ENCODE measurements at places on chromosomes 6 and 20. TPM values are rescaled to one million over a fixed set of nuclear protein-coding genes. Genes with fewer than 3 reads are reported as not detected.

DNA sequence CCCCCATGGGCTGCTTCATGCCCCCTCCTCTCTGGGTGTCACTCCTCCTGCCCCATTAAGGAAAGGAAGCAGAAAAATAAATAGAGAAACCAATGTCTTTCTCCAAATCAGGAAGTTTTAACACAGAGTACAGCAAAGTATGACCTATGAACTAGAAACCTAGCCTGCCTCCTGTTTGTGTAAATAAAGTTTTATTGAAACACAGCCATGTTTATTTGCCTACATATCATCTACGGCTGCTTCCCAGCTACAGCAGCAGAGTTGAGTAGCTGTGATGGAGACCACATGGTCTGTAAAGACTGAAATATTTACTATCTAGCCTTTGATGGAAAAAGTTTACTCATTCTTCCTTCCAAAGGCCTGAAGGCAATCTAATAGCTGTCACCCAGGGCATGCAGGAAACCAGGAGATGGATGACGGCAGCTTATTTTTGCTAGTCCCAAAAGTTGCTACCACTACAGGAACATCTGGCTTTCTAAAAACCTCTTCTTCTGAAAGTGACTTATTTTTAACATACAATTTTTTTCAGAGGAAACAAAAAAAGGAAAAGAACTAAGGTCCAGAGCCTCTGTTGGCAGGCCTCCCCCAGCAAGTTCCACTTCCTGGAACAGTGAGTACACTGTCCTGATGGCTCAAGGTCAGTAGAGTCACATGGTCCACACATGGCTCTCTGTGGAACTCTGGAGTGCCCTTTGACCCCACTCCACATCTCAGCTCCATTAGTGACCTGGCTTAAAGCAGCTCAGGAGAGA, 287.8 kb downstream of the PTPRT start:
- DNase-seq: peak; percentile 43

DNA sequence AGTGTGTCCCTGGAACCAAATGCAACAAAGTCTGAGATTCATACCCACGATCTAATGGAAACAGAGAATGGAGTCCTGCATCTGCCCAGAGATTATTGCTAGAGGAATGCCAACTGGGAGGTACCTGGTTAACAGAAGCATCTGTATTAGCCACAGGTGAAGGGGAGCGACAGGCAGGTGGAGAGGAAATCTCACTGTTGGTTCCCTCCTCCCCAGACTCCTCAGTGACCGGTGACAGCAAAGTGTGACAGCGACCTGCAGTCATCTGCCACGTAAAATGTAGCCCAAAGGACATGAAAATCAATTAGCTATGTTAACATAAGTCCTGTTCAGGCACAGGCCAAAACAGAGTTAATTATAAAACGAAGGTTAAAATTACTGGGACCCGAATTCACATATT, 336.6 kb downstream of the SYNE1 start:
- no peak for DNase-seq

MPIG6B gene
- total RNA-seq: 0.59 TPM

TNFRSF6B gene
- 3.4 TPM for total RNA-seq

GABRR2 gene
- total RNA-seq: 0.79 TPM

C6orf132 gene
- 14.5 TPM for total RNA-seq

PNLDC1 gene
- 0.30 TPM for total RNA-seq

- no peak for DNase-seq
Observed at GRCh38 chr6:146028252-146028795, 538 bp upstream of the GRM1 start.

- no peak for DNase-seq
Observed at GRCh38 chr20:57179265-57179664, 87.2 kb downstream of the BMP7 start.

GRCh38 chr6:137552809-137553208, 58.6 kb upstream of the OLIG3 start:
- no peak for DNase-seq

FAM83D gene
- total RNA-seq: 6.8 TPM

- peak; percentile 69 for DNase-seq
Observed at GRCh38 chr20:57282670-57283361, 16.4 kb upstream of the BMP7 start.

DNA sequence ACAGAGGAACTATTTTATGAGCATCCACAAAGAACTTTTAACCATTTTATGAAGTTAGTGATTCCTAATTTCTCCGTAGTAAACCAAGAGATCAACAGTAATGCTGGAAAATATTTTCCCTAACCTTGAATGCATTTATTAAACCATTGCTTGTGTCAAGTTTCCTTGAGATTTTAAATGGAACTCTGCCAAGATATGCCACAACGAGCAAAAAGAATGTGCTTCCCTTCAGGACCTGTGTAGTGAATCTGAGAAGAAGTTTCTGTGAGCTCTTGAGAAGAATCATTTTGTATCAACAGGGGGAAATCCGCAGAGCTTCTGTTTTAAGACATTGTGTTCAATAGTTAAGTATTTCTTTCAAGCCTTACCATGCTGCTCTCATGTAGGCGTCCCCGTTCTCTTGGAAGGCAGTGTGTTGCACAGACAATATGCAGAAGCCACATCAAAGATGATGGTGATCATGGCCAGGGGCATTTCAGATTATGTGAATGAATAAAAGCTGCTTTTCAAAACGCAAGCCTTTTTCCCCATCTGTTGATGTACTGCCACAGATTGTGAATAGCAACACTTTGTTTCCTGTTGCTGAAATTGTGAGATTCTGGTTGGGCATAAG, 439.8 kb downstream of the BMP2 start:
- DNase-seq: no peak

- DNase-seq: no peak
Observed at GRCh38 chr20:9258901-9259300, 190.0 kb downstream of the PLCB4 start.

- peak; percentile 17 for DNase-seq
Observed at GRCh38 chr20:18288749-18289267, 481 bp downstream of the ZNF133 start.

GRCh38 chr6:88535306-88535705, 369.2 kb upstream of the CNR1 start:
- DNase-seq: no peak

DNA sequence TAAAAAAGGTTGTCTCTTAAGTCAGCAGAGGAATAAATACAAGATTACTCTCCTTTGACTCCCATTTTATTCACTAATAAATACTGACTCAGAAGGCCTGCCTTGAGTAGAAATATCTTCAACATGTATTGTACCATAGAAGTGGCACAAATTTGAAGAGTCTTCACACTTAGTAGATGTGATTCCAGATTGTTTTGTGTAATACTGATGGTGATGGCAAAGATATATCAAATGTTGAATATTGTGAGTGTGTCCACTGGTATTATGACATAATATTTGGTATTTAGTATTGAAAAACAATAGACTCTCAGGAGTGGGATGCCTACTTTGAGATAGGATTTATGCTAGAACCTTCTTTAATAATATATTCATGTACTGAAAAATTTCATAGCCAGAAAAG, 7.0 kb downstream of the ADGRB3 start:
- DNase-seq: no peak

GRCh38 chr6:163398115-163398514, 16.4 kb upstream of the QKI start:
- no peak for DNase-seq

HS3ST5 gene
- total RNA-seq: 0.30 TPM

GRCh38 chr6:7896465-7896987, 14.1 kb downstream of the TXNDC5 start:
- DNase-seq: no peak

GRCh38 chr6:106390088-106390487, 29.6 kb downstream of the CRYBG1 start:
- DNase-seq: no peak

DNA sequence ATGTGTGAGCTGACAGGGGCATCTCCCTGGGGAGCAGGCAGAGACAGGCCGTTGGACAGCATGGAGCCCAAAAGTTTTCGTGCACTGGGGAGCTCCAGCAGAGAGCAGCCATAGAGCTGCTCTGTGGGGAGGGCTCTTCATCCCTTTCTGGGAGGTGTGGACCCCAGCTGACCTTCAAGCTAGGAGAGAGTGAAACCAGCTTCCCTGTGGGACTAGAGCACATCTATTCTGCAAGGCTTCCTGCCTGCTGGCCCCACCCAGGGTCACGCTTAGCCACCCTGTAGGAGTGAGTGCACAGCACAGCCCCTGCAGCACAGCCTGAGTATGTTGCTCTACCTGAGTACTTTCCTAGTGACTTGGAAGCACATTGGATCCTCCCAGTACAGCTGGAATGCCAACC, 183.3 kb downstream of the BCKDHB start:
- no peak for DNase-seq

OXT gene
- not detected for total RNA-seq

GRCh38 chr6:26097268-26097875, 10.1 kb downstream of the HFE start:
- peak; percentile 53 for DNase-seq

HLA-DRB1 gene
- 20.7 TPM for total RNA-seq

DNA sequence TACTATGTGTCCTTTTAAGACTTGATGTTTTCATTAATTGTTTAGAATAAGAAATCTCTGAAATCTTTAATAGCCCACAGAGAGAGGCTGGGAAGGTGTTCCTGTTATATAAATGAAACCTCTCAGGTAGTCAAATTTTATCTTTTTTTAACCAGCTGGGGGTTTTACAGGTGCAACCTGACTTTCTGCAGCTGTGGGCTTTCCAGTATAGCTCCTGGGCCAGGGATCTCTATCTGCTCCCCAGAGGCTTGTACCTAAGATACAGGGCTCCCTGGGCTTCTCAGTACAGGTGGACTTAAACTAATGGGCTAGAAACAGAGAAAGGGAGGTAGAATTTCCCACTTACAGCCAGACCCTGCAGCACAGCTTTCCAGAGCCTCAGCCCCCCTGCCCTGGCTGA, 49.4 kb downstream of the HLA-C start:
- no peak for DNase-seq

- no peak for DNase-seq
Observed at GRCh38 chr6:152298055-152298647, 339.0 kb downstream of the SYNE1 start.

PRICKLE4 gene
- total RNA-seq: 2.4 TPM

DNA sequence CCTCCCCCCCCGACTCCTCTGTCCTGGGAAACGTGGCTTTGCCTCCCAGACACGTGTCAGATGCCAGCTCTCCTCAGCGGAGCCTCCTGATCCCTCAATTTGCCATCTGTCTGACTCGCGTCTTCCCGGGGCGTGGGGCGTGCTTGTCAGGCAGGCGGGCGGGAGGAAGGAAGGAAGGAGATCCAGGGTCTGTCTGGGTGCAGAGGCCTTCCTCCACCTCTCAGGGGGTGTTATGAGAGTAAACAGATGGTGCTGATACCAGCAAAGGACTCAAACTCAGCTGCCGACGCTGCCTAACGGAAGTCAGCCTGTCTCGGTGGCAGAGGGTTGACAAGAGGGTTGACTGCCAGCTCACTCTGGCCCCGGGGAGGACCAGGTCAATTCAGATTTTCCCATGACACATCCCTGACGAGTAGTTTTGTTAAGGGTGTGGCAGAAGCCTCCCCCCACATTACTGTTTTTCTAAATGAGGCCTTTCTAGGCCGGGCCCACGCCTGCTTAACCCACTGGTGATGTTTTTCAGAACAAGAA, 17.0 kb downstream of the UQCC2 start:
- no peak for DNase-seq

GRCh38 chr6:167507376-167507945, 182.6 kb downstream of the TTLL2 start:
- DNase-seq: no peak

- no peak for DNase-seq
Observed at GRCh38 chr20:31577194-31577593, 27.9 kb upstream of the ID1 start.

GRCh38 chr20:49889001-49889934, 26.1 kb downstream of the SPATA2 start:
- no peak for DNase-seq

- no peak for DNase-seq
Observed at GRCh38 chr6:151974061-151974617, 166.7 kb downstream of the ESR1 start.

HRH3 gene
- total RNA-seq: 0.10 TPM

DNA sequence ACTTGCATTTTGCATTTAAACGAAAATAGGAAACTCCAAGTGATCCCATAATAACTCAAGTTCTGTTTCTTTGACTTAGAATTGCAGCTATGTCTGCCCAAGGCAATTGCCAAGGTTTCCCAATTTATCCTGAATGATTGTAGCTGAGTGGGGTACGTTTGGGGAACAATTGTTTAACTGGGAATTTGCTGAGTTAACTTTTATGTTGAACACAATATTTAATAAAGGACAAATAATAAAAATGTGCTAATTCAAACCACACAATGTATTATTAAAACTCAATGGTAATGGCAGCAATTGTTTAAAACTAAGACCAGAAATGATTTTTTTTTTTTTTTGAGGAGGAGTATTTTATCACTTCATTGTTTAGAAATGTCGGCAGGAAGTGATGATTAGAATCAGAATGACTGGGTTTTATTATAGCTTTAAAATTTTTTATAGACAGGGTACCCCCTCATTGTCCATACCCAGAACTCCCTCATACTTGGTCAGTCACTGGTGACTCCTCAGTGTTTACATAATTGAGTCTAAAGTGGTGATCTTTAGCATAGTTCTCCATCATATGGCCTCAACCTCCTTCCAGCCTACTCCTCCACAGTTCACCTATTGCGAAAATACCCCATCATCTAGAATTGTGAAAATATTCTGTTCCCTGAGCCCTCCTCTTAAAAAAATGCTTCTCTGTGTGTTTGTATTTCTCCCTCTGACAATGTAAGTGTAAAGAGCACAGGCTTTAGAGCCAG, 389.2 kb upstream of the CITED2 start:
- no peak for DNase-seq

GRCh38 chr6:107717781-107718180, 106.3 kb downstream of the SCML4 start:
- no peak for DNase-seq

GRCh38 chr20:9600562-9600961, 86.2 kb downstream of the LAMP5 start:
- no peak for DNase-seq

GRCh38 chr6:2919401-2919800, 16.3 kb upstream of the SERPINB9 start:
- no peak for DNase-seq

DNA sequence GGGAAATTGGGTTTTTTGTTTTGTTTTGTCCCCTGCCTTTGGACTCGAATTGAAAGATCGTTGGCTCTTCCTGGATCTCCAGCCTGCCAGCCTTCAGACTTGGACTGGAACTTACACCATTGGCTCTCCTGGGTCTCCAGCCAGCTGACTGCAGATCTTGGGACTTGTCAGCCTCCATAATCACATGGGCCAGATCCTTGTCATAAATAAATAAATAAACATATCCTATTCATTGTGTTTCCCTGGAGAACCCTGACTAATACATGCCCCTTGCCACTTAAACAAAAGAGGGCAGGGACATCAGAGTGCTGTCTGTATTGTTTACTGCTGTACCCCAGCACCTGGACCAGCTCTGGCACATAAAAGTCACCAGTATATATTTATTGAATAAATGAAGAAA, 101.5 kb downstream of the CAP2 start:
- no peak for DNase-seq

NFATC2 gene
- total RNA-seq: 6.0 TPM

- no peak for DNase-seq
Observed at GRCh38 chr20:49863666-49864065, 51.0 kb downstream of the SLC9A8 start.

OOEP gene
- not detected for total RNA-seq

DNA sequence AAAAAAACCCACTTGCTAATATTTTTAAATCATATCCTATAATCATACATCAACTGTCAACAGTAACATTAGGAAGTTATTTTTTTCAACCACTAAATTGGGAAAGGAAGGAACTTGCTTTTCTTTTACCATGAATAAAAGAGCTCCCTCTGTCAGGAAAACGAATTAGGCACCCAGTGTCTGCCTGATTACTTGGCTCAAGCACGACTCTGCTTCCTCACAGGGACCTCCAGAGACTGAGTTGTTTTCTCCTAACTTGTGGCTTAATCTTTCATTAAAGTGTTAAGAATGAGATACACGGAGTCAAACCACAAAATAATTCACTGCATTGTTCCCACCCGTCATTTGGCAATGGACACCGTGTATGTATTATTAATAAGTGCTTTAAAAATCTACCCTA, 1405.1 kb upstream of the EYS start:
- no peak for DNase-seq

Measured in skin of body (tissue), 3 donors.